ENCODE measurements at places on chromosomes 16 and 17.

GRCh38 chr16:87454391-87454790, 38.4 kb downstream of the ZCCHC14 start:
- DNase-seq = no peak

DNA sequence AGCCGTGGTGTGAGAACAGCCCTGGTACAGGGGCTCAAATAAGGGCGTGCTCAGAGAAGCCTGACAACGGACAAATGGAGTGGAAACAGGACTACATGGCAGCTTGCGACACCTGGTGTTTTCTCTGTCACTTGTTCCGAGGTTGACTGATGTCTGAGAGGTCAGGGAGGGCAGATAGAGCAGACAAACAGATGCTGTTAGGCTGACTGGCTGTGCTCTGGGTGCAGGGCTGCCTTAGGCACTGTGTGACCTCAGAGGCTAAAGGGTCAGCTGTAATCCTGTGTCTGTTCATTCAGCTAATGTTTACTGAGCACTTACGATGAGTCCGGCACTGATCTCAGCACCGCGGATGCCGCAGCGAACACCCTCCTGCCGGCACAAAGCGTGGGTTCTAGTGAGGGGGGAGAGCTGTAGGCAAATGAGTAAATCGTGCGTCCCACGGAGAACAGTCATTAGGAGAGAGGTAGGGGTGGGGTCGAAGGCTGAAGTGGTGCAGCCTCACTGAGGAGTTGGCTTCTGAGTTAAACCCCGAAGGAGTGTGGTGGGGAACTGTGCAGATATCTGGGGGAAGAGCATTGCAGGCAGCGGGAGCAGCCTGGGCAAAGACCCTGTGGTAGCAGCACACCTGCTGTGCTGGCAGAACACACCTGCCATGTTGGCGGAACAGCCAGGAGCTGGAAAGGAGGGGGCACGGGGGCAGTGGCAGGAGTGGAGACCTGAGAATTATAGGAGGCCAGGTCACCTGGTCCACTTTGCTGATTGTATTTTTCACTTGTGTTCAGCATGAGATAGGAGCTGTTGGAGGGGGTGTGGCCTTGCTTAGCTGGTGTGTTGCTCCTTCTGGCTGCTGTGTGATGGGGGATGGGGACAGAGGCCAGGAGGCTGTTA, 35.0 kb downstream of the GPT2 start:
- DNase-seq = no peak

DNA sequence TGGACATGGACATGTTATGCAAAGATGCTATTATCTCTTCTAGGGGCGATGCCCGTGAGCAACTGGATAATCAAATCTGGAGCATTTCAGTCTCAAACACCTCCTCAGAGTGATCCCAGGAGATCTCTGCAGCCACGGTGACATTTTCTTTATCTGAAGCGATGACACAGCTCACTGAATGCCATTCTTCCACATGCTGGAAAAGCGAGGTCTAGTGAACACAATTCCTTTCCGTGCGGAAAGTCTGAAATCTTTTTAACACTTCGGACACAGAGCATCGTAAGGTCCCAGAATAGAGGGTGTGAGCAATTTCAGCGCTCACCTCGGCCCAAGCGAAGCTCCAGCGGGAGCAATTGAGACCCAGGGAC, 531 bp upstream of the HASPIN start:
- DNase-seq = no peak

DNA sequence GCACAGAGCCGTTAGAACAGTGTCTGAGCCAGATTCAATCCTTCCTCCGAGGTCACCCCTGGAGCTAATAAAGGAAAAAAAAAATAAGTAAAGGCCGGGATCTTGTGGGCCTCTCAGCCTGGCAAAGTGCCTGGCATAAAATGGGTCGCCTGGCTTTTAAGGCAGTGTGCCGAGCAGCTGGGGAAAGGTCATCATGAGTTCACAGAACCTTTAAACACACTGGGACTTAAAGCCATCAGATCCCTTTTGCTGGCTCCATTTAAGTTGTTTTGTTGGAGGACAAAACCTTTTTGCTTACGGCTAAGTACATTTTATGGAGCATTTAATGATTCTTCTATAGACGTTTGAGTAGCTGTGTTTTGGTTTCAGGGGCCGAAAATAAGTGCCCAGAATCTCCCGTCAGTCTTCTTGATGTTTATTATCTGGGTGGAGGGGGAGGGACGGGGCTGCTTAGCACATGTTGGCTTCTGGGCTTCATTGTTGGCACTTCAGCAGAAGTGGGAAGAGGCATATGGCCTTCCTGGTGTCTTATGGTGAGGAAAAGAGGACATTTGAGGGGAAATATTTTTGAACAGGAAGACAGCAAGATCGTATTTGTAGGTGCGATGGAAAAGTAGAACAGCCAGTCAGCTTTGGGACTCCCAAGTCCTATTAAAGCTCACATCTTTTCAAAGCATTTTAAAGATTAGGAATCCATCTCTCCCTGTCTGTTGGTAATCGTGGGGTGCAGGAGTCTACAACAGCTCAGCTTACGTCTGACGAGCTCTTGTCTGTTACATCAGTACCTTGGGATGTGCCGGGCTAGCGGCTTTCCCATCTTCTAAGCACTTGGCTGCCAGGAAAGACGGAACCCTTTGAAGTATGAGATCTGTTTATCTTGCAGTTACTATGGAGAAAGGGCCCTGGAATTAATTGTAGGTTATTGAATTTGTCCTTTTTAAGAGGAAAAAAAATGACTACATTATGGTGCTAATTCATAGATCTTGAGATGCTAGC, 31.1 kb downstream of the RBFOX1 start:
- no peak for DNase-seq

GRCh38 chr16:89765292-89765830, 44.0 kb downstream of the ZNF276 start:
- no peak for DNase-seq

GRCh38 chr17:50396261-50397110, 837 bp downstream of the LRRC59 start:
- DNase-seq = peak; percentile 42

- no peak for DNase-seq
These were observed 9.5 kb downstream of the AIPL1 start for GRCh38 chr17:6425407-6425806.

- no peak for DNase-seq
These were observed 555 bp downstream of the HDAC5 start for GRCh38 chr17:44122816-44123355.

DNA sequence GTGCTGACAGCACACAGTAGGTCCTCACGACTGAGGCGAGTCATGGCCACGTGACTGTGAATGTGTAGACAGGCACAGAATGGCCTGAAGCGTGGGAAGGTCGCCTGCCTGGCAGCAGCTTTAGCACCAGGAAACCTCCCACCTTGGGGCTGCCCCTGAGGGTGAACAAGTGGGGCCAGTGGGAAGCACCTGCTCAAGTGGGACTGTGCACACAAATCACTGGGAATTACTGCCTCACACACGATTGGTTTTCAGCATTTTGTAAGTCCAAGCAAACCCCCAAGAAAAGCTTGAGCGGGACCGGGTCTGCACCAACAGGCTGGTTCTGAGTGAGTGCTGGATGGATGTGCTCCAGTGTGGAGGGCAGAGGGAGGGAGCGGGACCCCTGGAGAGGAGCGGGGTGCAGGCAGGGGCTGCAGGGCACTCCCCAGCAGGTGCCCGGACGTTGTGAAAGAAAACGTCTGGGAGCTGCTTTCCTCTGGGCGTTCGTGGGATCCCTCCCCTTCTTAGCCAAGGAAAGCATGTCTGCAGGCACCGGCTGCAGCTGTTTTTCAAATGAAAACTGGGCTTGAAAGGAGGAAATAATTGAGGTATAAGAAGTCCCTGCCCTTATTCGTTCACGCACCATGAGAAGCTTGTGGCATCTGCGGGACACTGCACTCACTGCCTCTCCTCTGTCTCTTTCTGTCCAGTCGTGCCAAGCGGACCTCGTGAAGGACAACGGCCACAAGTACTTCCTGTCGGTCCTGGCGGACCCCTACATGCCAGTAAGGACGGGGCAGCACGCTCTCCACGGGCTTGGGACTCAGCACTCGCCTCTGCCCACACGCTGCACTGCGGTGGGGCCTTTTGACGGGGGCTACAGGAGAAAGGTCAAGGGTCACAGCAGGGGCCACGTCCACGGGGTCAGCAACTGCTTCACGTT, 111.7 kb upstream of the CHMP6 start:
- DNase-seq = no peak
